T-helper 17 cell (primary cell): ENCODE measurements at places on chromosomes 12 and 14. TPM values are rescaled to one million over a fixed set of nuclear protein-coding genes. Genes with fewer than 3 reads are reported as not detected.

DNA sequence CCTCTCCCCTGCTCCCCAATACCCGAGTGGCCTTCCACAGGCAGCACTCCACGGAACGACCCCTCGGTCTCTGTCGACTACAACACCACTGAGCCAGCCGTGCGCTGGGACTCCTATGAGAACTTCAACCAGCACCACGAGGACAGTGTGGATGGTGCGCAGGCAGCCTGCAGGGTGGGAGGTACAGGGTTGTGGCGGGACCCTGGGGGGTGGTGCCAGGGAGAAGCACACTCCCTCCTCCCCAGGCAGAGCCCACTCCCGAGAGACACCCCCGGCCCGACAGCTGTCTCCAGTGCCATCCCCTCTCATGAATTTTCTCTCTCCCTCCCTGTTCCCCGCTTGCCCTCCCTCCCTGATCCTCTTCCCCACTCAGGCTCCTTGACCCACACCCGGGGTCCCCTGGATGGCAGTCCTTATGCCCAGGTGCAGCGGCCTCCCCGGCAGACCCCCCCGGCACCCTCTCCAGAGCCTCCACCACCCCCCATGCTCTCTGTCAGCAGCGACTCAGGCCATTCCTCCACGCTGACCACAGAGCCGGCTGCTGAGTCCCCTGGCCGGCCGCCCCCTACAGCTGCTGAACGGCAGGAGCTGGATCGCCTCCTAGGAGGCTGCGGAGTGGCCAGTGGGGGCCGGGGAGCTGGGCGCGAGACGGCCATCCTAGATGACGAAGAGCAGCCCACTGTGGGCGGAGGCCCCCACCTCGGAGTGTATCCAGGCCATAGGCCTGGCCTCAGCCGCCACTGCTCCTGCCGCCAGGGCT, 9.0 kb downstream of the TNS2 start:
- H3K4me3 ChIP-seq = no peak overlapping the region
- H3K27ac ChIP-seq = no peak overlapping the region
- H3K36me3 ChIP-seq = no peaks in the 10 kb centered on the region
- H3K4me1 ChIP-seq = peaks cover 7% of the 10 kb centered on the region
- DNase-seq = no peak

DNA sequence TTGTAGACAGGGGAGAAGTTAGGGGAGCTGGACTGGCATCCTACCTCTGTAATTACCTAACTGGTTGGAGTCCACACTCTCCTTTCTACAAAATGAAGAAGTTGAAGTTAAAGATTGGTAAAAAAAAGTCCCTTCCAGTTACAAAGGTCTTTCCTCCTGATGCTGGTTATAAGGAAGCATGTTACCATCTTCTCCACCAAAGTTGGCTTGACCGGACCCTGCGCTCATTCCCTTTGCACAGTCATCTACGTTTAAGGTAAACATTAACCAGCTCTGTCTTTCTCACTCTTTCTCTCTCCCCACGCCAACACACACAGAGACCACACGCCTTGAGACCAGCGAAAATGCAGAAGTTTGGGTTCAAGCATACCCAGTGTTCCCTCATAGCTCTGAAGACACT, 11.9 kb downstream of the FBLN5 start:
- H3K27ac ChIP-seq = no peak overlapping the region
- H3K4me3 ChIP-seq = no peak overlapping the region
- H3K36me3 ChIP-seq = no peaks in the 10 kb centered on the region
- H3K4me1 ChIP-seq = no peaks in the 10 kb centered on the region
- H3K27me3 ChIP-seq = peaks cover 5% of the 10 kb centered on the region
- DNase-seq = no peak

GRCh38 chr12:48336564-48336963, 14.2 kb downstream of the ZNF641 start:
- no peak overlapping the region for H3K27ac ChIP-seq
- H3K27me3 ChIP-seq = no peaks in the 10 kb centered on the region
- no peak overlapping the region for H3K4me3 ChIP-seq

The POTEG gene
- total RNA-seq = not detected

The PPP1R36 gene
- total RNA-seq = not detected
